ENCODE measurements at places on chromosomes 3 and 15.

GRCh38 chr3:53142986-53143385 is 12.8 kb upstream of the RFT1 start:
- no peak for DNase-seq

- no peak for DNase-seq
These were observed 134.1 kb upstream of the PLSCR5 start for GRCh38 chr3:146739203-146739671.

- peak; percentile 55 for DNase-seq
These were observed at the start of gene SPRED1 for GRCh38 chr15:38252481-38253350. Gene SPRED1 (plus strand): TSS chr15:38252836. CDS start chr15:38253186, 350 bp downstream.

GRCh38 chr3:134656211-134656800 is 5.5 kb upstream of the KY start:
- no peak for DNase-seq

DNA sequence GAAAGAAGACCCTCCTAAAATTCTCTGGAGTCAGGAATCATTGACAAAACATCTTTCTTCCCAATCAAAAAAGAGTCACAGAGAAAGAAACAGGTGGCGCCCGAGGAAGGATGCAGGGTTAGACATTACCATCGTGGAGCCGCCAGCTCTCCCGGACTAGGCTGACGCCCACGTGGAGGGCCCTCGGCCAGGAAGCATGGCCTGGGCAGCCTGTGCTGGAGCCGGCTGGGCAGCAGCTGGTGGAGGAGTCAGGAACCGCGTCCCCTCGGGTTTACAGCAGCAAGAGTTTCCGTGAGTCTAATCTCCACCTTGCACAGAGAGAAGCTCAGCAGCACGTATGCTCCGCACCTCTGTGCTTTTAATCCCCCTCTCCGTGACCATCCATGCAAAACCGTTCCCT is 533.7 kb upstream of the ATP11B start:
- no peak for DNase-seq

- no peak for DNase-seq
These were observed 1.3 kb downstream of the MINAR1 start for GRCh38 chr15:79433276-79433990.

DNA sequence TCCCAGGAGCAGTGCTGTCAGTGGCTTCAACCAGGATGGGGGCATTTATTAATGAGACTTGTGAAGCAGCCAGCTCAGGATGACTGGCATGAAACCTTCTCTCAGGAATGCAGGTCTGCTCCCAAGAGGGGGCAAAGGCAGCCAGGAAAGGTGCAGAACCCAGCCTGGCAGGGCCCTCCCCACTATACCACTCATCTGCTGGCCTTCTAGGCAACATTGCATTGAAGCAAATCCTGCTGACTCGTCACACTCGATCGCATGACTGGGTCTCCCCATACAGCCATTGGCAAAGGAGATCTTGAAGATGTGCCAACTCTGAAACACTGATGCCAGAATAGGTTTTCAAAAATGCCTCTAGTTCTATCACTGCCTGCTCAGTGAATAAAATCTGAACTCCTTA is 65.7 kb upstream of the CMTM7 start:
- DNase-seq, result no peak

- DNase-seq, result no peak
These were observed 9.3 kb downstream of the GLDN start for GRCh38 chr15:51350723-51351122.

GRCh38 chr15:99504823-99505551 is 60.8 kb upstream of the MEF2A start:
- peak; percentile 30 for DNase-seq

- DNase-seq, result no peak
These were observed 39.9 kb upstream of the KPNA4 start for GRCh38 chr3:160605315-160605714.

DNA sequence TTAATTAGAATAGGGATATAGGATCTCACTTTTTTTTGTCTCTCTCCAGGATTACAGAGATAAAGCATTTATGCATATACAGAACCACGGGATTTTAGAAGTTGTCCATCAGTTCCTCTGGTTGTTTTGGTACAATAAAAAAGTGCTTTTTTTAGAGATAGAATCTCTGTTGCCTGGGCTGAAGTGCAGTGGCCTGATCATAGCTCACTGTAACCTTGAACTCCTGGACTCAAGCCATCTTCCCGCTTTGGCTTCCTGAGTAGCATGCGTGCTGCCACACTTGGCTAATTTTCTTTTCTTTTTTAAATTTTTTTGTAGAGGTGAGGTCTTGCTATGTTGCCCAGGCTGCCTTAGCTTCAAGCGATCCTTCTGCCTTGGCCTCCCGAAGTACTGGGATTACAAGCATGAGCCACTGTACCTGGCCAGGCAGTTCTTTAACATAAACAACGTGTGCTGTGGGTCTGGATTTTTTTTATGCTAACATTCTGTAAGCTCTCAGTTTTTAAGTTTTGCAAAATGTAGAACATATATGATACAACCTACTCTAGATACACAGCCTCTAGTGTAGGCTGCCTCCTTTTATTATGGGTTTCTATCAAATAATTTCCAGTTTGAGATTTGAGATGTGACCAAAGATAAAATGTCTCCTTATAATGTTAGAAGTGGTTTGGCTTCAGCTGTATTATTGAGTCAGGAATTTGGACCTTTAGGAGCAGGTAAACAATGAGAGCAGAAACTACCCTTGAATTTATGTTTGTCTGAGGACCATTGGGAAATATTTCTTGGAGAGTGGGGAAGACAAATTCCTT is 57.4 kb upstream of the ULK4 start:
- DNase-seq, result no peak

- no peak for DNase-seq
These were observed 117.7 kb downstream of the GOLIM4 start for GRCh38 chr3:167978071-167978470.

DNA sequence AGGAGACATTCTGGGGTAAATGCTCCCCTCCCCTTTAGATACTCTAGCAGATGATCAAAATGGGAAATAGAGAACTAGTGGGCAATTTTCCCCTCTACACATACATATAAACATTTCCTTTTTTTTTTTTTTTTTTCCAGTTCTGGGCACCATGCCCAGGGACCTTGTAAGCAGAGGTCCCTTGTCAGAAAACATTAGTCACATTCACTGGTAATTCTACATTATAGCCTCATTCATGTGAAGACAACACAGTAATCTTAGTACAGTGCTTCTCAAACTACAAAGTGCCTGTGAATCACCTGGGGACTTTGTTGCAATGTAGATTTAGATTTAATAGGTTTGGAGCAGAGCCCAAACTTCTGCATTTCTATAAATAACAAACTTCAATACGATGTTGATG is 60.1 kb upstream of the ACTC1 start:
- peak; percentile 84 for DNase-seq

DNA sequence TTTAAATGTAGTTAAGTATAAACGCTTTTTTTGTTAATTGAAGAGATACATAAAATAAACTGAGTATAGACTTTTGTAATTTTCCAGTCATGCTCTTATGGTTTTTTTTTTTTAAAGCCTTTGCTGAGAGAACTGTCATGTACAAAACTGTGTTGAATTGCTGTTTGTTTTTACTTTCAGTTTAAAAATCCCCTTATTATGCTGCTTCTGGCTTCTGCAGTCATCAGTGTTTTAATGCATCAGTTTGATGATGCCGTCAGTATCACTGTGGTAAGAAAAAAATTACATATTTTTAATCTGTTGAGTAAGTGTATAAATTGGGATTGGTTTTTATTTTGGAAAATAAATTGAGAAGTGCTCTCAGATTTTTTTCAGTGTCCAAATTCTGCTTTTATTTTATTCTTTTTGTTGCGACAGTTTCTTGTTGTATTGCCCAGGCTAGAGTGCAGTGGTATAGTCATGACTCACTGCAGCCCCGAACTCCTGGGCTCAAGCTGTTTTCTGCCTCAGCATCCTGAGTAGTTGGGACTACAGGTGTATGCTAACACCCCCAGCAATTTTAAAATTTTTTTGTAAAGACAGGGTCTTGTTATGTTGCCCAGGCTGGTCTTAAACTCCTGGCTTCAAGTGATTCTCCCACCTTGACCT is 40.7 kb downstream of the ATP2C1 start:
- peak; percentile 32 for DNase-seq

GRCh38 chr3:191768421-191768820 is 307.5 kb downstream of the PYDC2 start:
- no peak for DNase-seq

GRCh38 chr15:38721568-38721945 is 156.9 kb upstream of the RASGRP1 start:
- peak; percentile 16 for DNase-seq

GRCh38 chr15:92886042-92886537 is 14.0 kb upstream of the CHD2 start:
- DNase-seq, result no peak

GRCh38 chr3:172099495-172099808 is 60.1 kb downstream of the FNDC3B start:
- no peak for DNase-seq

- no peak for DNase-seq
These were observed 311.5 kb downstream of the CNTN3 start for GRCh38 chr3:74302969-74303368.

DNA sequence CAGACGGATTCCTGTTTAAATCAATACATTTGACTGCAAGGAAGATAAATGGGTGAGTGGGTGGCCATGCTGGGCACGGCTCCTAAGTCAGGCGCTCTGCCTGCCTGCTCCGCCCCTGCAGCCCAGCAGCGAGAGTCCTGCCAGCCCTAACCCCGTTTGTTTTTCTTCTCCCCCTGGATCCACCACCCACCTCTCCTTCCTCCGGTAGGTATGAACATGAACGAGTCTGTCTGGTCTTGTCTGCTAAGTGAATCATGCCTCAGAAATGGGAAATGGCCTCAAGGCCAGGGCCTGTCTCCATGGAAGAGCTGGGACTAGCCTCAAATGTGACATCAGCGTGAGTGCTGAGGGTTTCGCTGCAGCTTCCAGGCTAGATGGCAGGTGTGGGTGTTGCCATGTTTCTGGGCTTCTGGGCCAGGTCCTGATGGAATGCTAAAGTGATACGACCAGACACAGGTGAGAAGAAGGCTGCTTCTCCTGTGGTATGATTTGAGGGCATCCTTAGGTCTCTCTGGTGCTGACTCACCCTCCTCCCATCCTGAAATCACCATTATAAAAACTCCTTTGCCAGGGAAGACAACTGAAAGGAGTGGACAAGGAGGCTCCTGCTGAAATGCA is 5.6 kb upstream of the FEM1B start:
- peak; percentile 61 for DNase-seq

DNA sequence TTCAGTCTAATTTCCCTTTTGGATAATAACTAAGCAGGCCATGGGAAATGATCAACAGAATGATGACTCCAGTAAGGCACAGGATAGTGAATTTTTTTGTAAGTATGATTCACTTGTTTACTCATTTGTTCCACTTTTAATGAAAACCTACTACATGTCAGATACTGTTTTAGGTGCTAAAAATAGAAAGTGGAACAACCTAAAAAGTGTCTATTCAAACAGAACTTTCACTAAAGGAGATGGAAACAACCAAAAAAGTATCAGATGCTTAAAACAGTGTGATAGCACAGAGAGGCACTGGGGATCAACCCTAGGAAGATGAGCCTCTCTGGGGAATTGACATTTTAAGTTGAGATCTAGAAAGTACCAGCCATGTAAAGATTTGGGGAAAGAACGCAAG is 11.1 kb downstream of the RYK start:
- no peak for DNase-seq

GRCh38 chr15:89845305-89845893 is 30.7 kb upstream of the ANPEP start:
- peak; percentile 92 for DNase-seq

DNA sequence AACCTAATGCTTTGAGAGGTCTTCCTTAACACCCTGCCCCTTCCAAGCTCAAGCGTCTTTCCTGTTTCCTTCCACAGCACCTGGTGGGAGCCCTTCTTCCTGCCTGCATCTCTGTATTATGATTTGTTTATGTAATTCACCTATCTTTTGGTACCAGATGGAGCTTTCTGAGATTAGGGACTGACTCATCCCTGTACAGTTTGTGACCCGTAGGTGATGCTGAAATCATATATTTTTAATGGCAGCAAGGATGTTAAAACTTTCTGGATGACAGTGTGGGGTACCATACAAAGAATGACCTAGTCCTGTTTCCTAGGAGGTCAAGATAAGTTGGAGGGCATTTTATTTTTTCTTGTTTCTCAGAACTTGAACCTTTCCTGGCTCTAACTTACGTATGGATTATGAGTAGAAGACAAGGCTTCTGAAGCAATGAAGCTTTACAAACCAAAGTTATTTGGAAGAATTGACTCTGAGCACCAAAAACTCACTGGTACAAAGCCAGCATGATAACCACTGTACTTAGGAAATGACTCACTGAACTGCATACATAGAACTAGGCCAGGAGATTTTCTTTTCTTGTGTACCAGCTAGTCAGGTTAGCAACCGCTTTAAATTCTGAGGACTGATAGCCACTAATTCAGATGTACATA is 46.6 kb downstream of the HHLA2 start:
- peak; percentile 77 for DNase-seq

DNA sequence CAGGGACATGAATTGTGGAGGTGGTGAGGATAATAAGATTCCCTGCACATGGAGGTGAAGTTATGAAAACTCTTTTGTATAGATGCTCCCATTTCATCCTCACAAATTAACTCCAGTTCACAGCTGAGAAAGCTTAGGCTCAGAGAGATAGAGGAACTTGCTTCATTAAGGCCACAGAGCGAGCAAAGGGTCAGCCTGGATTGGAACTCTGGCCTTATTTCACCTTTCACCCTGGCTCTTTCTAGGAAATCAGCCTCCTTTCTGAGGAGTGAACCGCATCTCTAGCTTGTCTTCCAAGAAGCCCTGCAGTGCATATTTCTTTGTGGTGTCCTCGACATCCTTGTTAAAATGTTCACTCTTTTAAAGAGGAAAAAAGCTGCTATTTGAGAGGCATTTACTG is 58.0 kb upstream of the SLC25A26 start:
- no peak for DNase-seq

- DNase-seq, result no peak
These were observed 320.0 kb upstream of the PPP2R3A start for GRCh38 chr3:135645541-135645940.

GRCh38 chr3:30344288-30344687 is 262.1 kb upstream of the TGFBR2 start:
- no peak for DNase-seq

GRCh38 chr15:39426552-39427532 is 154.0 kb upstream of the THBS1 start:
- DNase-seq, result peak; percentile 93

- DNase-seq, result no peak
These were observed 15.6 kb downstream of the KBTBD13 start for GRCh38 chr15:65091946-65092770.

- DNase-seq, result no peak
These were observed 31.0 kb downstream of the ZNF589 start for GRCh38 chr3:48271763-48272498.

GRCh38 chr15:64146885-64147681 is 4.4 kb upstream of the SNX22 start:
- DNase-seq, result no peak

DNA sequence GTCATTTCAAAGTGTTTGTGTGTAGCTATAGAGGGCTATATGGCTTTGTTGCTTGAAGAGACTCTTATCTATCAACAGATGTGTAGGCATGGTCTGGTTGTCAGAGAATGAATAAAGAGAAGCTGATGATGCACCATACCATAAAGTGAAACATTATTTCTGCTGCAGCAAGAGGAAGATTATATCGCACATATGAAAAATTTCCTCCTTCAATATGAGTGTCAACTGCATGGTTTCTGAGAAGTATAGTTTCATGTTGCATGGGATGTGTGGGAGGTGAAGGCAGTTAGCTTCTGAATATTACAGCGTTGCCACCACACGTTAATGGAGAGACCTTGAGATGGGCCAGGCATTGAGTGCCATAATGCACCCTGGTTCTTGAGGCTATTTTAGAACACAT is 217.9 kb downstream of the SATB1 start:
- no peak for DNase-seq

GRCh38 chr3:39346785-39347585 is 17.5 kb downstream of the CCR8 start:
- DNase-seq, result no peak

- no peak for DNase-seq
These were observed 546 bp downstream of the CISH start for GRCh38 chr3:50610992-50611463.
